Germinal center (tissue), 1 donor: ENCODE measurements at places on chromosomes 3 and 15.
A peak's percentile ranks its signal among the peaks of the same experiment; 100 is the strongest.

DNA sequence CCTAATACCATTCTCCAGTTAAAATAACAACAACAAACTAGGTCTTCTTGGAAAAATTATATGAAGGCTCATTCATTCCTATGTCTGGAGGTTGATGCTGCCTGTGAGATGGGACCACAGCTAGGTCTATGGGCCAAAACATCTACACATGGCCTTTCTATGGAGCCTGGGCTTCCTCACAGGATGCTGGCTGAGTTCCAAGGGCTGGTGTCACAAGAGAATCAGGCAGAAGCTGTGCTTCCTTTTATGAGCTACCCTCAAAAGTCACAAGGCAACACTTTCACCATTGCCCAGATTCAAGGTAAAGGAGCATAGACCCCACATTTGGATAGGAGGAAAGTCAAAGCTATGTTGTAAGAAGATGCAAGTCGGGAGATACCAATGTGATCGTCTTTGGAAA is 4.6 kb upstream of the RTP2 start:
- DNase-seq = no peak

- no peak for DNase-seq
These were observed 27.3 kb downstream of the ACSBG1 start for GRCh38 chr15:78207110-78207458.

GRCh38 chr15:100125401-100126191 is 216.2 kb downstream of the ADAMTS17 start:
- no peak for DNase-seq

- no peak for DNase-seq
These were observed 14.4 kb downstream of the TNFAIP8L3 start for GRCh38 chr15:51080286-51080685.

DNA sequence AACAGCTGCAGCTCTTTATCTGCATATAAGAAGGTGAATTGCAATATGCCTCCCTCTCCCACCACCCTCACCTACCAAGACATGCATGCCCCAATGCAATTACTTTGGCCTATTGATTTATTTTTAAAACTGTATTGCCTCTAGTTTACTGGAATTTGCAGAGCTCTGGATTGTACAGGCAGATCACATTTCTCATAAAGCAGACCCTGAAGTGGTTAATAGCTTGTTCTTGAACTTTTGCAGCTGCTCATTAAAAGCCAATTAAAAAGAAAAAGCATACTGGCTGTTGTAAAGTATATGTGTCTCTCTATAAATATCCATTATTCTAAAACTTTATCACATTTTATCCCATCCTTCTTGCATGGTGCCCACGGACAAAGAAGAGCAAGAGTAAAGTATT is 221.5 kb upstream of the TOPAZ1 start:
- no peak for DNase-seq

DNA sequence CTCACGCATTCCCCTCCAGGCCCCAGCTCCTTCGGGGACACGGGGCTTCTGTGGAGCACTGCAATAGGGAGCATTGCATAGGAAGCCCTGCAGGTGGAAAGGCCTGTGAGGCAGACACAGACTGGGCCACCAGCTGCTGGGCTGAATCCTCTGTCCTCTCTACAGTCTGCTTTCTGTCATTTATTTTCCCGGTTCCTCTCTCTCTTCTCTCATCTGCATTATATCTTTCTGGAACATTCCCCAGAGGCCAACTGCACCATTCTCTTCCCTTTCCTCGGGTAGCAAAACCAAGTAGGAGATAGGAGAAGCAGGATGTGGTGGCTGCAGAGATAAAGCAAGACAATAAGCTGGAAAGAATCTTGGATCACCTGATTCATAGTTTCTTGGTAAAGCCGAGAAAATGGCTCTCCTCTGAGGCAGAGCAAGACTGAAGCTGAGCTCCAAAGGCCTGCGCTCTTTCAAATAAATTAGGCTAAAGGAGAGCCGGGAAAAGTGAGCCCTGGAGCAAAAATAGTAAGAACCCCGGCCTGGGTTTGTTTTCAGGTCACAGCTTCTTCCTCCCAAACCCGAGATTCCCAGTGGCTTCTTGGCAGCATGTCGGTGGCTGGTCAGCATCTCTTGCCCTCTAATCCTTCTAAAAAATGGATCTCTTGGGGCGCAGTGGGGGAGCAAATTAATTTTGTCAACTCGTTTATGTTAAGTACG is 5.3 kb downstream of the TM4SF4 start:
- no peak for DNase-seq

DNA sequence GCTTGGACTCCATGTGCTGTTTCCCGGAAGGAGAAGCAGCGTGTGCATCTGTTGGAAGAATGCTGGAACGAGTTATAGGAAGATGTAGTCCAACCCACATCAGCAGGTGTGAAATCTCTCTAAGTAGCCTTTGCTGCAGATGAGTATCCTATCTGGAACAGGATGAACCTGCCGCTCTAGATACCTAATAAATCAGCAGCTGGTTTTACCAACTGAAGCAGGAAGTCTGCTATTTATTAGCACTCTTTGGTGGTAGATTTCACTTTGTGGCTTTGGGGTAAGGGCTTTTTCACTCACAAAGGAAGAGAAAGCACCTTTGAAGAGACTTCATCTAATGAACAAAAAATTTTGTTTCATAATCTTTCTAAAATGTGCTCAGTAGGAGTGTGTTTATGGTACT is 66.4 kb downstream of the DCUN1D1 start:
- DNase-seq = no peak

- DNase-seq = no peak
These were observed 462.3 kb upstream of the SGO1 start for GRCh38 chr3:20648294-20648693.

DNA sequence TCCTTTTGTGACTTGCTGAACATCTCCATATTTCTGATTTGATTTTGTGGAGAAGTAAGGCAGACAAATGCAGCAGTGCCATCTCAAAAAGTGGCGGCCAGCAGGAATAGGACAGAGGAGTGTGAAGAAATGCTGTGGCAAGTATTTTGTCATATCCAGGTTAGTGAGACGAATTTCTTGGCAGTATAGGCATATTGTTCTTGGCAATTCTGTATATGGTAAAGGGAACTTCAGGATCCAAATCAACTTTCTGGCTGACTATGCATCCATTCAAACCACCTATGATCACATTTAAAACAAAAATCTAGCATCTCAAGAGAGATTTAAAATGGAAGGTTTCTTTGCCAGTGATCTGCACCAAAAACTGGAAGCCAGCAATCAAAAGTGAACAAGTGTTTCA is 228.0 kb downstream of the DTWD1 start:
- no peak for DNase-seq

GRCh38 chr3:63940389-63940757 is 28.2 kb upstream of the SCAANT1 start:
- DNase-seq = no peak

DNA sequence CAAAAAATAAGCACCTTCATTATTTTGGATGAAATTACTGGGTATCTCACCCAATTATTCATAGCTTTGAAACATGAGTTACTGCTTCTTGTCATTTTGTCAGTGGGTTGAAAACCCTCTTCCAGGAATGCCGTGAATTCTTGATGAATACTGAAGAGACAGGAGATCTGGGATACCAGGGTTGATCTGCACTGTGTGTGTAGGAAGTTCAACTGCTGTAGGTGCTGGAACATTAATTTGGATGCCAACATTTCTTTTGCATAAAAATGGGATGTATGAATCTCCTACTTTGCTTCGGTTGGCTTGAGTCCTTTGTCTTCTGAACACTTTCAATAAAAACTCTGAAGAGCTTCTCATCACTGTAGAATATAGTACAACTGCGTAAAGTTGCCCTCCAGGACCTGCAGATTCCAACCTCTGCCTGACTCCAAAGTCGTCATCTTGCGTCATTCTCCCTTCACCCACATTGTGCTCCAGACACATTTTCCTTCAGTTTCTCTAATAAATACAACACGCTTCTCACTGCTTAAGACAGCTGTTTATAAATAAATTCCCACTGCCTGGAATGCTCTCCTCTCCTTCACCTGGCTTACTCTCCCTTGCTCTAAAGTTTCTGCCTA is 312.7 kb upstream of the TGFBR2 start:
- DNase-seq = no peak

DNA sequence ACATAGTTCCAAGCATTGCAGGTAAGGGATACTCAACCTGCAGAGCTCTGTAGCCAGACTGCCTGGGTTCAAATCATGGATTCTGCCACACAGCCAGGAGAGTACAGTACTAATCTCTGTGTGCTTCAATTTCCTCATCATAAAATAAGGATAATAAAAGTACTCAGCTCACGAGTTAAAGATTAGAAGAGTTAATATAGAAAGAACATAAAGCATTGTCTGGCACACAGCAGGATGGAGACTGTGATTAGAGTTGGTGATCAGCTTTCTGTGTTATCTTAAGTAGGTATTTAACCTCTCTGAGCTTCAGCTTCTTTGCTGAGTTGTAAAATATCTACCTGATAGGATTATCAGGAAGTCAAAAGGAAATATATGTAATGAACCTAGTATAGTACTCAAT is 2.7 kb downstream of the CEP70 start:
- DNase-seq = no peak

- DNase-seq = no peak
These were observed 26.9 kb downstream of the PLA2G4B start for GRCh38 chr15:41865490-41866055.

GRCh38 chr3:71061581-71061980 is 521.9 kb downstream of the FOXP1 start:
- no peak for DNase-seq

DNA sequence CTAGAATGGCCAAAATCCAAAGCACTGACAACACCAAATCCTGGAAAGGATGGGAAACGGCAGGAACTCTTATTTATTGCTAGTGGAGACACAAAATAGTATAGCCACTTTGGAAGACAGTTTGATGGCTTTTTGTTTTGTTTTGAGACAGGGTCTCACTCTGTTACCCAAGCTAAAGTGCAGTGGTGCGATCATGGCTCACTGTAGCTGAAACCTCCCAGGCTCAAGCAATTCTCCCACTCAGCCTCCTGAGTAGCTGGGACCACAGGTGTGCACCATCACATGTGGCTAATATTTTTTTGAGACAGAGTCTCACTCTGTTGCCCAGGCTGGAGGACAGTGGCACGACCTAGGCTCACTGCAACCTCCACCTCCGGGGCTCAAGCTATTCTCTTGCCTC is 27.3 kb upstream of the GPR160 start:
- no peak for DNase-seq

- no peak for DNase-seq
These were observed 136.4 kb upstream of the GAP43 start for GRCh38 chr3:115486880-115487279.

DNA sequence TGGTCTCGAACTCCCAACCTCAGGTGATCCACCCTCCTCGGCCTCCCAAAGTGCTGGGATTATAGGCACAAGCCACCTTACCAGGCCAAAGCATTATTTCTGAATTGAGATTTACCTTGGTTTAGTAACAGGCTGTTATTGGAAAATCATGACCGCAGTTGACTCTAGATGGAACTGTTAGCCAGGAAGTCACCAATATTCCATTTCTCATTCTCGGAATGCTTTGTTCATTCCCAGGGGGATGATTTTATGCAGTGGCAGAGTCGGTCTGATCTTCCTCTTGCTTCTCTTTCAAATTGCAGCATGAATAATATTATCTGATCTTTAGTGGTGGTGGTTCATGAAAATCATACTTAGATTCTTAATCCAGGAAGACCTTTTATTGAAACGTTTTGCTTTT is 195.5 kb upstream of the MBNL1 start:
- no peak for DNase-seq

DNA sequence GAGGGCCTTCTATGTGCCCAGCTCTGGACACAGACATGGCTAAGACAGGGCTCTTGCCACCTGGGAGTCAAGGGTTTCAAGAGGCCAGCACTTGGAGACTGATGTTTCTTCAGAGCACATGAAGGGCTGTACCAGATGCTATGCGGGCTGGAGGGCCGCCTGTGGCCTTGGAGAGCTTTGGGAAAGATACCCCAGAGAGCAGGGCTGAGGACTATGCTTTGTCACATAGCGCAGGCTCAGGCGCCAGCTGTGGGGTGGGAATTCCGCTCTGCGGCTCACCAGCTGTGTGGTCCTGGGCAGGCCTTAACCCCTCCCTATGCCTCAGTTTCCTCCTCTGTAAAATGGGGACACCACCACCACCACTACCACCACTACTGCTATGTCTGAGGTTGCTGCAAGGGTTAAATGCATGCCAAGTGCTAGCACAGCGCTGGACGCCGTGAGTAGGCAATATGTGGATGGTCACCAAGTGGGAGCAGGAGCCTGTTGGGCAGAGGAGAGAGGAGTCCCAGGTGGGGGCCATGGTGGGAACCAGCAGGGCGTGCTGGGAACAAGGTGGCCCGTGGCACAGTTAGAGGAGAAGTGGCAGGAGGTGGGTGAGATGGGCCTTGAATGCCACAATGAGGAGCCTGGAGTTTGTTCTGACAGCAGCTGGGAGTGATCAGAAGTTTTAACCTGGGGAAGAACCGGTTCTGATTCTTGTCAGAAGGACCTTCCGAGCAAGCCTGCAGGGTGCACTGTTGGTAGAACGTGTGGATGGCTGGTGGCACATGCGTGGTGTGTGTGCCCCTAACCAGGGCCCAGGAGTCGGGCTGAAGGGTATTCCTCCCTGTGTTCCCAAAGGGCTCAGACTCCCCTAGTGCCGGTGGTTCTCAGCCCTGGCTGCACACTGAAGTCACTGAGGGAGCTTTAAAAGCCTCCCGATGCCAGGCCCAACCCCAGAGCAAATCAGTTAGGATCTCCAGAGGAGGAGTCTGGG is 41.7 kb downstream of the FEM1B start:
- DNase-seq = no peak

- DNase-seq = peak; percentile 39
These were observed 267.0 kb downstream of the CHL1 start for GRCh38 chr3:463252-464192.

DNA sequence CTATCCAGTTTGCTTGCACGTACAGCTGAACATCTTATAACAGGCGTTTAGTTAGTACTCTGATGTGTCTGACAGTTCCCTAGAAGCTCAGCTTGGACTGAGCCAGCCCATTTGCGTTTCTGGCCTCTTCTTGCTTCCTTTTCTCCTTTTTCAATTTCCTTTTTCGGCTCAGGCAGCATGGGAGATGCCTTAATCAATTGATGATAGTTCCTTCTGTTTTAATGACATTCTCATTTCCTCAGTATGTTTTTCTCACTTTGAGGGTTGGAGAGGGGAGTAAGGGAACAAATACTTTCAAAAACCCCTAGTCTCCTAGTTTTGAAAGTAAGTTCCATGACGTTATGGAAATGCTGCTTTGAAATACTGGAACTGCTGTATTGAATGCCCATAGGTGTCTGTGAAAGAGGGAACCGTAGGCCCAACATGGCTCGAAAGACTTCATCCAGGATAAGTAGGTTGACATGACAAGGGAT is 18.9 kb downstream of the IL1RAP start:
- DNase-seq = no peak
